ENCODE measurements at places on chromosomes 3 and 15. TPM values are rescaled to one million over a fixed set of nuclear protein-coding genes. Genes with fewer than 3 reads are reported as not detected.

Gene SLC38A3
- total RNA-seq, result not detected

GRCh38 chr15:26893351-26894065, 26.6 kb downstream of the GABRA5 start:
- no peak overlapping the region for H3K27ac ChIP-seq
- H3K27me3 ChIP-seq, result no peaks in the 10 kb centered on the region
- no peaks in the 10 kb centered on the region for H3K36me3 ChIP-seq
- no peak for DNase-seq
- H3K4me3 ChIP-seq, result no peak overlapping the region

Gene CCR2
- not detected for total RNA-seq

Gene PROK2
- not detected for total RNA-seq

GRCh38 chr15:49179433-49180190, 9.6 kb downstream of the GALK2 start:
- DNase-seq, result no peak
- H3K4me3 ChIP-seq, result no peak overlapping the region
- no peak overlapping the region for H3K27ac ChIP-seq
- no peaks in the 10 kb centered on the region for H3K4me1 ChIP-seq
- no peaks in the 10 kb centered on the region for H3K36me3 ChIP-seq
- no peaks in the 10 kb centered on the region for H3K27me3 ChIP-seq

Gene ANKRD63
- 0.28 TPM for total RNA-seq

DNA sequence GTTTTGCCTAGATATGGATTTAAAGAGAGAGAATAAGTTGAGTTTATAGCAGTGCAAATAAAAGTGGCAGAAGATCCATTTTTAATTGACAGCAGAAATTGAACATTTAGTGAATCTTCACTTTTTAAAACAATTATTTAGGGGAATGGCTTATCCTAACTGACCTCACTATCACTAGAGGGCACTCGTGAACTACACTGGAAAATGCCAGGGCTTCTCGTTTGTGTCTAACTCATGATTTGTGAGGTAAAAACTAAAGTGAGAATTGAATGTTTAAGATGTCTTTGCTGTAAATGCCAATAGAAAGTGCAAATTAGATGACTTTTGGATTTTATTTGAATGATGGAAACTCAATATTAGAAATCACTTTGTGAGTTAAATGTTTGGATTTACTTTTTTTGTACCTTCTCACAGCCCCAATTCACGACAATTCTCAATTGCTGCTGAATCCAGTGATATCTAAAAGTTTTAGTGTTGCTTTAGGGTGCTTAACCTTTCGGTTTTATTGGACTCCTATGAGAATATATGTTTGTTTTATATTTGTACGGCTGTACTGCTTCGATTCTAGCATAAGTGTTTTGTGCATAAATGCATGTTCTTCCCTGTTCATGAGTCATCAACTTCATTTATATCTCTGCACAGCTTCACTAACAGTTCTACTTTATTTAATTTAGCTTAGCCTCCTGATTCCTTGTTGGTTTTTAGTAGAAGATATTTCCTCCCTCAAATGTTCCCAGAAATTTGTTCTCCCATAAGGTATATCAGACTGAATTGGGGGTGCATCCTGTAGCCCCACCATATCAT, 462.1 kb downstream of the MFSD1 start:
- no peaks in the 10 kb centered on the region for H3K36me3 ChIP-seq
- H3K4me3 ChIP-seq, result no peak overlapping the region
- H3K4me1 ChIP-seq, result no peaks in the 10 kb centered on the region
- H3K27me3 ChIP-seq, result no peaks in the 10 kb centered on the region

GRCh38 chr3:102599819-102600576, 165.2 kb downstream of the ZPLD1 start:
- H3K36me3 ChIP-seq, result no peaks in the 10 kb centered on the region
- DNase-seq, result no peak
- no peak overlapping the region for H3K4me3 ChIP-seq
- H3K27me3 ChIP-seq, result no peaks in the 10 kb centered on the region
- no peaks in the 10 kb centered on the region for H3K4me1 ChIP-seq

DNA sequence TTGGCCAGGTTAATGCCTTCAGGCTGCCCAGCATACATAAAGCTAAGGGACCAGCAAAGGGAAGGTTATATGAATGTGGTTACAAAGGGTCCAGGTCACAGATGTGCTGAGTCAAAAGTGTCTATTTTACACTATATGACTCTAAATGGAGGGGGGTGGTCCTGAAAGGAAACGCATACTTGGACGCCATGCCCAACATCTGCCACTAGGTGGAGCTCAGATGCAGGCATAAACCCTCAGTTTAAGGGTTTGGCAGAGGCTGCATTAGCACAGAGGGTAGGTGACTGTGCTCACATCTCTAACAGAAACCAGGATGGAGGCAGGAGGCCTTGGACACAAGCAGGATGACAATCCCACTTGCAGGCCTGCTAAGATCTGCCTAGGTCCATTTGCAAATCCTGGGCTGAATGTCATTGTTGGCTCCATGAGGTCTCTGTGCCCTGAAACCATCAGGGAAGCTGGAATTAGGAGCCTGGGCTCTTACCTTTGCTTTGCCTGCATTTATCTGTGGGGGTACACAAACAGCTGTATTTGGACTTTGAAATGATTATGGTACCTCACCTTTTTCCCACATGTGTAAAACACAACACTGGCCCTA, 55.8 kb downstream of the ZNF621 start:
- no peaks in the 10 kb centered on the region for H3K4me1 ChIP-seq
- no peaks in the 10 kb centered on the region for H3K27me3 ChIP-seq
- DNase-seq, result peak; percentile 65

- peaks cover 18% of the 10 kb centered on the region for H3K27me3 ChIP-seq
- DNase-seq, result no peak
- no peak overlapping the region for H3K4me3 ChIP-seq
- peaks cover under 1% of the 10 kb centered on the region for H3K4me1 ChIP-seq
- H3K36me3 ChIP-seq, result no peaks in the 10 kb centered on the region
- no peak overlapping the region for H3K27ac ChIP-seq
Observed at GRCh38 chr3:84965141-84965540, 6.4 kb downstream of the CADM2 start.

GRCh38 chr3:67335813-67336212, 318.6 kb downstream of the SUCLG2 start:
- H3K4me3 ChIP-seq, result no peak overlapping the region
- DNase-seq, result no peak
- H3K27me3 ChIP-seq, result no peaks in the 10 kb centered on the region
- no peak overlapping the region for H3K27ac ChIP-seq

GRCh38 chr3:67624687-67625086, 29.7 kb downstream of the SUCLG2 start:
- H3K4me1 ChIP-seq, result no peaks in the 10 kb centered on the region
- no peak for DNase-seq
- no peak overlapping the region for H3K27ac ChIP-seq
- no peaks in the 10 kb centered on the region for H3K36me3 ChIP-seq
- H3K4me3 ChIP-seq, result no peak overlapping the region

DNA sequence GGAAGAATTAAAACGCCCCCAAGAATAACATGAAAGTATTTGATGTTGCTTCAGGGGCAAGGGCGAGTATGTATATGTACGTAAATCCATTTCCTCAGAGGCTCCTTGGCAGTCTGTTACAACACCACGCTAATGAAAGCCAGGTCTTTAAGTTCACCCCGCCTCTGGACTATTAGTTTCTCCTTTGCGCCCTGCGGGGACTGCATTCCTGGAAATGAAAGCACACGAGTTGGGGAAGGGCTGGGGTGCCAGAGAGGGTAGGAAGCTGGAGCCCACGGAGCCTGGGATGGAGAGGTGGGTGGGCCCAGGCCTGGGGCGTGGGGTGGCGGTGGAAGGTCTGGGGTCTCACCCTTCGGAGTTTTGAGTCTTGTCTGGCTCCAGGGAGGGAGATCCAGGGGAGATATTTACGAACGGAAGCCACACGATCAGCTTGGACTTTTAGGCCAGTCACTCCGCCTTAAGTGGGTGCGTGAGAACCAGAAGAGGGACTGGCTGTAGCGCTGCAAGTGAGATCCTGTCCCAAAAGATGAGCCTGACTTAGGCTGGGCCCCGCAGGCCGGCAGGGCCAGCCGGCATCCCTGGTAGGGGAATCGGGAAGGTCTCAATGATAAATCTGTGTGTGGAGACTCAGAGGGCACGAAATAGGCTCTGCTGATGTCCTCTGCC, 1.6 kb upstream of the PLCL2 start:
- H3K27ac ChIP-seq, result peak overlapping the region; percentile 89
- H3K4me1 ChIP-seq, result no peaks in the 10 kb centered on the region

Gene LYZL4
- total RNA-seq, result not detected

- no peak overlapping the region for H3K4me3 ChIP-seq
- H3K27me3 ChIP-seq, result no peaks in the 10 kb centered on the region
- no peaks in the 10 kb centered on the region for H3K4me1 ChIP-seq
- no peaks in the 10 kb centered on the region for H3K36me3 ChIP-seq
- H3K27ac ChIP-seq, result no peak overlapping the region
Observed at GRCh38 chr3:62624185-62624584, 250.8 kb upstream of the FEZF2 start.

DNA sequence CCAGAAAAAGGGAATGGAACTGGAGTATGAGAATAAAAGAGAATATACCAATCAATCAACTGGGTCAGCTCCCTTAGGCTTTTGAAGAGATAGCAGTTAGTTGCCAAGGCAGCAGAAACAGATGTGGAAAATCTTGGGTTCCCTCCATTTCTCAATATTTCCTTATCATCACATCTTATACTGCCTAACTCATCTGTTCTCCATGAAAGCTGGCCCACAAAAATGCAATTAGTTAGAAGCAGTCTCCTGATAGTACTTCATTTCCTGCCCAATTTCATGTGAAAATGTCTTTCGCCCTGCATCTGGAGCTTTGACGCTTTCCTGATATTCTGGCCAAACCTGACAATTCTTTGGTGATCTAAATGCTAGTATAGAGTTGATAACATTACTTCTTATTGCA, 30.1 kb upstream of the SPTSSB start:
- H3K27ac ChIP-seq, result no peak overlapping the region
- H3K36me3 ChIP-seq, result no peaks in the 10 kb centered on the region
- no peaks in the 10 kb centered on the region for H3K4me1 ChIP-seq
- H3K27me3 ChIP-seq, result no peaks in the 10 kb centered on the region

DNA sequence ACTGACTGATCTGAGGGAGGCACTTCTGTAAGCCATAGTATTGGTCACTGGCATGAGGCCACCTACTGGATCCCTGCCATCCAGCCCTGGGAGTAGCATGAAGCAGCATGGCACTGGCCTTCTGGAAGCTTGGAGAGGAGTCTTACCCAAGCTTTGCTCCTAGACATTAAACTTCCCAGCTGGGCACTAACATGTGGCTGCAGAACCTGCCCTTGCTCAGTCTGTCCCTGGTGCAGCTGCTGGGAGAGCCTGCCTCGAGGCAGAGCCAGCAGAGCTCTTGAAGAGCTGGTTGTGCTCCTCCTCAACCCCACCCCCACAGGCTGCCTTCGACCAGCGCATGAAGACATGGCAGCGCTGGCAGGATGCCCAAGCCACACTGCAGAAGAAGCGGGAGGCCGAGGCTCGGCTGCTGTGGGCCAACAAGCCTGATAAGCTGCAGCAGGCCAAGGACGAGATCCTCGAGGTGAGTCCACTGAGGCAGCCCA, 17.1 kb upstream of the SNX22 start:
- DNase-seq, result no peak
- no peak overlapping the region for H3K27ac ChIP-seq
- no peak overlapping the region for H3K4me3 ChIP-seq
- no peaks in the 10 kb centered on the region for H3K4me1 ChIP-seq
- H3K36me3 ChIP-seq, result no peaks in the 10 kb centered on the region
- H3K27me3 ChIP-seq, result no peaks in the 10 kb centered on the region

GRCh38 chr3:186287711-186288110, 74.3 kb downstream of the DGKG start:
- H3K27me3 ChIP-seq, result no peaks in the 10 kb centered on the region
- H3K4me3 ChIP-seq, result no peak overlapping the region
- no peak overlapping the region for H3K27ac ChIP-seq
- no peak for DNase-seq

Gene RPL39L
- total RNA-seq, result 3.5 TPM

Gene STXBP5L
- 0.41 TPM for total RNA-seq

- no peak overlapping the region for H3K27ac ChIP-seq
- no peaks in the 10 kb centered on the region for H3K4me1 ChIP-seq
- DNase-seq, result no peak
- no peaks in the 10 kb centered on the region for H3K27me3 ChIP-seq
- H3K36me3 ChIP-seq, result no peaks in the 10 kb centered on the region
- H3K4me3 ChIP-seq, result no peak overlapping the region
Observed at GRCh38 chr15:80186597-80186996, 33.8 kb downstream of the FAH start.

DNA sequence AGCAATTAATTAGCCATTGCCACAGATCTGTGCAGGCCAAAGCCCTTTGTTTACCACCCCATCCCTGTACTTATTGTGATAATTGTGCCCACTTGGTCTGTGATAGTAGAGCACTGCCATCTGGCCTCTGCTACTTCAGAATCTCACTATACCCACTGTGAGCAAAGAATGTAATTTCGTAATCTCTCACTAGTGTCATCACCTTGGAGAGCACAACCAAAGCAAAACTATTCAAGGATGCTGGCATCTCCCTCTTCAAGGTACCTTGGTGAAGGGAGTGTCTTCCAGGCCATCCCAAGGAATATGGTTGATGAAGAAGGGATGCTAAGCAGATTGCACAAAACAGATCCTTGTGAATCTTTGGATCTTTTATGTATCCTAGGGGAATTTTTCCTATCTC, 34.7 kb upstream of the NOX5 start:
- H3K27ac ChIP-seq, result no peak overlapping the region
- H3K4me1 ChIP-seq, result no peaks in the 10 kb centered on the region

Gene MED12L
- 0.88 TPM for total RNA-seq

Measured in uterus (tissue), 4 donors.